ENCODE measurements at places on chromosomes 5 and 9.

- DNase-seq: no peak
Observed at GRCh38 chr9:133264235-133264764, 10.7 kb downstream of the ABO start.

- peak; percentile 11 for DNase-seq
Observed at GRCh38 chr9:115035841-115036612, 81.9 kb downstream of the TNC start.

DNA sequence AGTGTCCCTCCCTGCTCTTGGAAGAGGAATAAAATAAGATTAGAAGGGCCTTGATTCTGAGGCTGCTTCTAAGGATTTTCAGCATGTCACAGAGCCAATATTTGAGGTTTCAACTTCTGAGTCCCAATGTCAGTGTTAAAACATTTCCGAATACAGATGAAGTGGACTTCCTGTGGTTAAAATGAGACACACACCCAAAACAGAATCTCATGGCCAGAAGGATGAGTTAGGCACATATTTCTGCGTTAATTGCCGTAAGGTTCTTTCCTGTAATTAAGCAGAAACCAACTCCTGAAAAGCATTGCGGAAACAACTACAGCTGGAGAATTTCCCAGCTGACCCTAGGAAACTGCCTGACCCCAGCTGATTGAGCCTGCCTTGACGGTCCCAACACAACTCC lies 10.4 kb upstream of the ZNF354B start:
- DNase-seq: no peak

GRCh38 chr5:113056988-113057387 lies 80.4 kb downstream of the DCP2 start:
- no peak for DNase-seq

DNA sequence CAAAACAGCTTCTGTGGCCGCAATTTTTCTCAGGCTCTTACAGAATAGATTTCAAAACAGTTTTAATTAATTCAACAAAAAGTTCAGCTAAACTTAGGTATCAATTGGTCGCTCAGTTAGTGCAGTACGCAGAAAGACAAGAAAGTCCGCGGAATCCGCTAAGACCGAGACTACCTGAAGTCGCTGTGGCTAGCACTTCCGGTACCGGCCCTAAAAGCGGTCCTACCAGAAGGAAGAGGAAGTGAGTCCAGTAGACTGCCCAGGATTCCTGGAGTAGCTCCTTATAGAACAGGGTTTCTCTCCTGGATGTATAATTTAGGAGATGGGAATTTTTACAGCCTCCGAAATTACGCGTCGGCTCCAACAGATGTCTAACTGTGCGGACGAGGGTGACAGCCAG lies 16.6 kb upstream of the PCDHB2 start:
- no peak for DNase-seq

- peak; percentile 94 for DNase-seq
Observed at GRCh38 chr5:58460002-58460731, at the start of gene PLK2. Gene PLK2, minus strand, starts transcription at chr5:58460086. Its CDS starts 127 bp downstream, at chr5:58459959.

DNA sequence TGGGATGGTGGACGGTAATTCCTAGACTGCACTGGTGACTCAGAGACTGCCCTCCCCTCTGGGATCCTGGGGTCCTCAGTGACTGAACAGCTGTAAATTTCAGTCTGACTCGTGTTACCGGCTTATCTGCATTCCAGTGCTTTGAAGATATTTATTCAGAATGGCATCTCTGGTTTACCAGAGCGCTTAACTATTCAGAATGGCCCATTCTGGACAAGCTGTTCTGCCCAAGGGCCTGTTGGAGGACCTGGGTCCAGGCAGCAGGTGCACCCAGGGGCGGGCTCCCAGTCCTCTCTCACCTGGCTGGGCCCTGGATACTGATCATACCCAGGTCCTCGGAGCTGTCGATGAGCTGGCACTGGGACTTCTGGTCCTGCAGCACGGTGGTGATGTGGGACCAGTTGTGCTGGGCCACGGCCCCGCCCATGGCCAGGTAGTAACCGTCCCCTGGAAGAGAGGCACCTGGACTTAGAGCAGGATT lies 48.0 kb downstream of the SARDH start:
- no peak for DNase-seq

DNA sequence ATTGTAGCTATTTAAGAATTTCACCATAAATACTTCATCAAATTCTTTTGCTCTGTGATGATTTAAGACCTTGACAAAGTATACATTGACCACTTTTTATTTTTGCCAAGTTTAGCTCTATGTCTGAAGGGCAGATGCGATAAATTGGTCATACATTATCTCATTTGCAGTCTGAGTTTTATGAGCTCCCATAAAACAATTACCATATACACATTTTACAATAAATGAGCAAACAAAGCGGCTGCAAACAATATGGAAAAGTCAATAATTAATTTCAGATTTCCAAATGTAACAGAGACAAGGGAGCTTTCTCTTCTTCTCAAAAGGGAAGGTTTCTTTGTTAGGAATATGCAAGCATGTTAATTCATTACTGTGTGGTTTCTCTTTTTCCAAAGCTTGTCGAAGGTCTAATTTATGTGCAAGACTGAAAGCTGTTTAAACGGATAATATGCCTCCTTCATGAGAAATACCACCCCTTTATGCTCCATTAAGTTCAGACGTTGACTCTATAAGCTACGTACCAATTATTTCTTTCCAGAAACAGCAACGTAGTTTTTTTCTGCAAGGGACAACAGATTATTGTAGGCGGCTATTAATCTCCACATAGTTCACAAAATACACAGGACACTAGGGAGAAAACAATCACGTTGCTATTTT lies 7.0 kb upstream of the IZUMO3 start:
- no peak for DNase-seq

GRCh38 chr5:62208218-62208852 lies 97.7 kb upstream of the KIF2A start:
- no peak for DNase-seq

DNA sequence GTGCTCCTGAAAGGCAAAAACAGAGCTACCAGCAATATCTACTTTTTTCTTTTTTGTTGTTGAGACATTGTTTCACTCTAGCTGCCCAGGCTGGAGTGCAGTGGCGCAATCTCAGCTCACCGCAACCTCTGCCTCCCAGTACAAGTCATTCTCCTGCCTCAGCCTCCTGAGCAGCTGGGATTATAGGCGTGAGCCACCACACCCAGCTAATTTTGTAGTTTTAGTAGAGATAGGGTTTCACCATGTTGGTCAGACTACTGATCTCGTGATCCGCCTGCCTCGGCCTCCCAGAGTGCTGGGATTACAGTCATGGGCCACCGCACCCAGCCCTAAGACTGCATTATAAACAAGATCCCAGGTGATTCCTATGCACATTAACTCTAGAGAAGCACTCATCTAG lies 17.0 kb downstream of the PLPP1 start:
- no peak for DNase-seq

- no peak for DNase-seq
Observed at GRCh38 chr9:89464300-89464901, 33.5 kb downstream of the SEMA4D start.

DNA sequence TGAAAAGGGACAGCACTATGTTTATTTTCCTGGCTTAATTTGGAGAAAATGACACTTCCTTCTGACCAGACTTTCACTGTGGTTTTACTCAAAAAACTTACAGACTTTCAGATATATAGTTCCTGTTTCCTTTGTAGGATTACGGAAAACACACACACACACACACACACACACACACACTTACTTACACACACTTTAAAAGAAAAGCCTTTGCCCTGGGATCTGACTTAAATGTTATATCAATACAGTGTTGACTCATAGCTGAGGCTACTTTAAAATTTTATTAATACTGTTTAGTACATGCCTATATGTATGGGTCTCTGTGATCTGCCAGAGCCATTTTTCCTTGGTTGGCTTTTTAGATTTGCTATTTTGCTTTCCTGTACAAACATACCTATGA lies 758.3 kb downstream of the DNAH5 start:
- DNase-seq: no peak

GRCh38 chr5:120297616-120298015 lies 166.5 kb upstream of the PRR16 start:
- DNase-seq: no peak

DNA sequence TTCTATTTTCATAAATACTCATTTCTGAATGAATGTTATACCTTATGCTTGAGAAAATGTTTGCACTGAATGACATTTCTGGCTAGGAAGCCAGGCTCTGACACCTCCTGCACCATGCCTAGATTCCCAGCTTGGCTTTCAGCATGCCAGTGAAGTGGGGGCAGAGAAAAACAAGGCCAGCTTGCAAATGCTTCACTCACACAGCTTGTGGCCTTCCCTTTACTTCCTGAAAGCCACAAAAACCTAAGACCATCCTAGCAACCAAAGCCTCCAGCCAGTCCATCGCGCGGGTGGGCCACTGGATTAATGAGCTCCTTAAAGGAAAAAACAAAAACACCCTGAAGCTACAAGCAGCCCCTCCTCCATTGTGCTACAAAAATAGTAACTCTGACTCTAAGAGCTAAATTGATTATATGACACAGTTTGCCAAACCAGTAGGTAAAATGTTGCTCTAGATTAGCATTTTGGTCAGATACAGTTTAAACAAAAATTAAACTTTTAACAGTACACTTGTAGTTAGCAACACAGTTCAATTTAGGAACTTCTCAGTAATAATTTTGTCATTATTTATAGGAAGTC lies 159.9 kb downstream of the TSSK1B start:
- DNase-seq: no peak

- DNase-seq: no peak
Observed at GRCh38 chr9:131252120-131252519, 24.2 kb downstream of the FAM78A start.

DNA sequence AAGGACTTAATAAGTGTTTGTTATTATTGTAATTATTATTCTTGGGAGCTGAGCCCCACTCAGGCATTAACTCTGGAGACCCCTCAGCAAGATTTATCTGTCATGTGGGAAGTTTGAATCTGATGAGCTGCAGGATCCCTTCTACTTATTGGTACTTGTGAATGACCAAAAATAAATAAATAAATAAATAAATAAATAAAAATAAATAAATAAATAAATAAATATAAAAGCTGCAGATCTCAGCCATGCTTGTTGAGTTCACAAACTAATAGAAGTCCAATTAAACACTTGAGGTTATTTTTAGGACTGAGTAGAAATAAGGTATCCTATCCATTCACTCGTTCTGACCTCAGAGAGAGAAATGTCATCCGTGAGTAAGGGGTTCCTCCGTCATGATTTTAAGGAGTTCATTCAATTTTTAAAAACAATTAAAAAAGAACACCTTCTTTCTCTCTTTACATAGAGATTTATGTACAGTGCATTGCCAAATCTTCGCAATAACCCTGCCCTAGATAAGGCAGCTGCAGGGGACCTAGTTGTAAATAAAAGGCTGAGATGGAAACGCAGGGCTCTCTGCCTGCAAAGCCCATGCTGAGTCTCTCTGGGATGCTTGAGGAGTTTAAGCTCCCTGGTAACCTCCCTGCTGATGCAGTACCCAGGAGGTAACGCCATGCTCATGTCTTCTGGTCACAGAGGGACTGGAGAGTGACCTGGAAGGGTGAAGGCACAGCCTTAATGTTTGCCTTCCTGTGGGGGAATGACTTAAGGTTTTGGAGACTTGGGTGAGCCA lies 1.2 kb downstream of the EFCAB9 start:
- no peak for DNase-seq

GRCh38 chr9:107635101-107635802 lies 145.7 kb upstream of the KLF4 start:
- no peak for DNase-seq

- no peak for DNase-seq
Observed at GRCh38 chr9:107862323-107862722, 372.8 kb upstream of the KLF4 start.

DNA sequence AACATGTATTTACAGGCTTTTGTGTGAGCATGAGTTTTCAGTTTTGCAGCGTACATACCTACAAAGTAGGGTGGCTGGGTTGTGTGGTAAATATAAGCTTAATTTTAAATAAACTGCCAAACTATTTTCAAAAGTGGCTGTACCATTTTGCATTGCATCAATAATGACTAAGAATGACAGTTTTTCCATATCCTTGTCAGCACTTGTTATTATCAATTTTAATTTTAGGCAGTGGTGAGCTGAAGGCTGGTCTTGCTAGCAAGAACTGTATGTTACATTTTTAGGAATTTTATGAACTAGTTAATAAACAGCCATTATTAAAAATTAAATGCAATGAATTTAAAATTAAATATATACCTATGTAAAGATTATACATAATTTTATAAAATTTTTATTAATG lies 6.6 kb downstream of the SNX2 start:
- DNase-seq: no peak

DNA sequence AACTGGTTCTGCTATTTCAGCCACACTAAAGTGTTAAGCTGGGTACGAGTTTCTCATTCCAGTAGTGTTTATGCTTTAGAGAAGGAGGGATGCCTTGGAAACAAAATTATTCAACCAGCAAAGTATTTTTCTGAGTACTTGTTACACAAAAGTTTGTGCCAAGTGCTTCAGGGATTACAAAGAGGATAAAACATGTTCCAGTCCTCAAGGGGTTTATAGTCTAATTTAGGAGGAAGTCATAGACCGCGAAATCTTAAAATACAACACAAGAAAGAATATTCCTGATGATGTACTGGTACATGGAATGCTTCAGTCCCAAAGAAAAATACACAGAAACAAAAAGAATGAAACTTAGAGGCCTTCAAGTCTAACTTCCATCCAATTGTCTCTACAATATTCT lies 85.4 kb upstream of the NR4A3 start:
- no peak for DNase-seq

- no peak for DNase-seq
Observed at GRCh38 chr9:110178281-110178680, 29.7 kb downstream of the C9orf152 start.

- DNase-seq: no peak
Observed at GRCh38 chr5:142884029-142884428, 113.9 kb downstream of the ARHGAP26 start.

- peak; percentile 66 for DNase-seq
Observed at GRCh38 chr9:110183208-110184145, 24.5 kb downstream of the C9orf152 start.

GRCh38 chr9:137615387-137615871 lies 3.4 kb upstream of the EHMT1 start:
- DNase-seq: no peak

GRCh38 chr5:138967791-138968448 lies 92.8 kb upstream of the LRRTM2 start:
- DNase-seq: peak; percentile 76

DNA sequence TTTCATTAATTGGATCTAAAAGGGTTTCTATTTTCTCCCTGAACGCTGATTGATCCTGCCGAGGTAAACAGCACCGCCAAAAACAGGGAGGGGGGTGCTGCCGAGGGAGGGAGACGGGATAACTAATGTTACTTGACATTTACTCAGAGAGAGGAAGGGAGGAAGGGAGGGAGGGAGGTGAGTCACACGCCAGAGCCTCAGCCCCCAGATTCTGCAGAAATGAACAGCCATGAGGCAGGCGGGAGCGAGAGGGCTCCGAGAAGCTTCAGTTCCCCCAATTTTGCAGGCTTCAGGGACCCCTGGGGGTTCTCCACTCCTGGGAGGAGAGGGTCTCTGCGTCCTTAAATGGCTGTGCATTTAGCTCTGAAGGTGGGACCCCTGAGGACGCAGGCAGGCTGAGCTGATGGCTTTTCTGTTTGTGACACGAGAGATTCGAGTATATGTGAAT lies 59.1 kb upstream of the IER5L start:
- no peak for DNase-seq

GRCh38 chr9:86547571-86547970 lies 193.4 kb upstream of the TUT7 start:
- DNase-seq: no peak
